Right lobe of liver (tissue), 6 donors: ENCODE measurements at places on chromosomes 2 and 18.

DNA sequence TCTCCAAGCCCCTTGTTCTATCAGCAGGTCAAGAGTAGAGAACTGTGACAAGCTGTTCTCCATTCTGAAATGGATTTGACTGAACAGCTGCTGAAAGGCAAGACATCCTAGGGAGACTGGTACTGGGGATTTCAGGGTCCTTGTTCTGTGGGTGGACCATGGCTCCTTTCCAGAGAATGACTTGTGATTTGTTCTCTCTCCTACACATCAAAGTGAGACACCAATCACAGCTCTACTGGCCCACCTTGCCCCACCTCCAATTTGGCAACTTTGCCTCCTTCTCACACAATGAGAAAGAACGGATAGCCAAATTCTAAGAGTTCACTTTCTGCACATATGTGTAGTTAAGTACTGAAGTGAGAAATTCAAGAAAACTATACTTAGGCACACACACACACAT lies 67.4 kb downstream of the BCL11A start:
- no peak for DNase-seq

GRCh38 chr2:20225294-20226151 lies 593 bp upstream of the SDC1 start:
- DNase-seq, result peak; percentile 92

DNA sequence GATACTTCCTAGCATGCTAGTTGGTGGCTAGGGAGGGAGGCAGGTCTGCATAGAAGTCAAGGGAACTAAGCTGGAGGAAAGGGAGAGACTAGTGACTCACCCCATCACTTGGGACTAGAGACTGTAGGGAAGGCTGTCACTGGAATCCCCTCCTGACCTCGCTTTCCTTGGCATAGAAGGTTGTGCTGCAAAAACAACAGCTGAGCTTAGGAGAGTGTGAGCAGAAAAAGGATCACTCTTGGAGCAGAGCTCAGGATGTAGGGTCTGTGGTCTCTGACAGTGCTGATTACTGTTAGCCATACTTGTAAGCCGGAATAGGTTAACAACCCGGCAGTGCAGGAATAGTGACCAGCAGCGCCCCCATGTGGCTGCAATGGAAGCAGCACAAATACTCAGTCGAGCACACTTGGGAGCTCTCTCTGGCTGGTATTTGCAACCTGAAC lies 66.9 kb upstream of the SMAD2 start:
- no peak for DNase-seq

DNA sequence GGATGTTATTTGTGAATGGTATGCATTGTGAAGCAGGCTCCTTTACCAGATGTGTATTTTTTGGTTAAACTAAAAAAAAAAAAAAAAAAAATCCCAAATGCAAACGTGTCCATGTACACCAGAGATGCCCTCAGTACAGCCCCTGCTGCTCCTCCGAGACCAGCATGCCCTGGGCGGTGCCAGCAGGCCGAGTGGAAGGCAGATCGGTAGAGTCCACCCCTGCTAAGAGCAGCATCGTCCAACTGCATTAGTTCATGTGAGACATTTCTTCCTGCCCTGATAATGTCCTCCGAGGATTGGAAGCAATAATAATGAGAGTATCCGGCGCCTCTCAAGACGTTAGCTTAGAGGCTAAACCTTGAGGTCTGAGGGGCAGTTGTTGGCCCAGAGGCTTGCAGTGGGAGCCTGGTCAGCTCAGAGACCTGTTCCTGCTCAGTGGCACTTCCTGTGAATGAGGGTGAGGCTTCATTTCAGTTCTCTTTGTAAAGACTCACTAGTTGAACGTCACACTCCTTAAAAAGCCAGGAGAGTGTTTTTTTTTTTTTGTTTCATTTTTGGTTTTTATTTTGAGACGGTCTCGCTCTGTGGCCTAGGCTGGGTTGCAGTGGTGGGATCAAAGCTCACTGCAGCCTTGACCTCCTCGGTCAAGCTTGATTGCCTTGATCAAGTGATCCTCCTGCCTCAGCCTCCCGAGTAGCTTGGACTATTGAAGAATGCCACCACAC lies 5.6 kb downstream of the SLC66A3 start:
- DNase-seq, result no peak

DNA sequence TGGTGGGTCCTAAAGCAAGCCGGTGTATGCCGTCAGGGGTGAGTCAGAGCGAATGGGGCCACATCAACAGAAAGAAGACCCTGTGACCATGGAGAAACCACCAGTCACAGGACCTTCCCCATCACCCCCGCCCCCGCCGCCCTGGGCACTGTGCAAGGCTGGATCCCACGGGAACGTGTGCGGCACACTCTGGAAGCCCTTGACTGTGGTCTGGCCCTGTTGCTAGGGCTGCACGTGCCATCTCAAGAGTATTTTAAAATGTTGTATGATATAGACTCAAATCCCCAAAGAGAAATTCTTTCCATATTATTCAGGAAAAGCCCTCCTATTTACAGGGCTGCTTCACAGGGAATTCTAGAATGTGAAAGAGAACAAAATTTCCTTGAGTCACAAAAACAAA lies 174.8 kb downstream of the BCL2 start:
- DNase-seq, result no peak

DNA sequence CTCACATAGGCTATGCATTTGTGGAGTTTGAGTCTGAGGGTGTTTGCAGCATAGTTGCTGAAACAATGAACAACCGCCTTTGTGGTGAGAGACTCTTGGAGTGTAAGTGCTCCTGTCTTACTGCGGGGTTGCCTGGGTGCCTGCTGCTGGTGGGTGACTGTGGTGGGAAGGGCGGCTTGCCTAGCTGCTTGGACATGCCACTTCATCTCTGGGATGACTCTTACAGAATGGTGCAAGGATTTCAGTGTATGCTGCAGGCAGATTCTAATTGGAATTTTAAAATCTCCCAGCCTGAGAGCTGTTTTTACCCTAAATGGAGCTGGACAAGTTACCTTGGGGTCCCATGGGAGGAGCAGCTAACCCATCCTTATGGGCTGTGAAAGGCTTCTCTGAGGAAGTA lies 50.1 kb downstream of the CYP27C1 start:
- DNase-seq, result no peak

GRCh38 chr2:84972207-84972783 lies 1.3 kb downstream of the KCMF1 start:
- no peak for DNase-seq

DNA sequence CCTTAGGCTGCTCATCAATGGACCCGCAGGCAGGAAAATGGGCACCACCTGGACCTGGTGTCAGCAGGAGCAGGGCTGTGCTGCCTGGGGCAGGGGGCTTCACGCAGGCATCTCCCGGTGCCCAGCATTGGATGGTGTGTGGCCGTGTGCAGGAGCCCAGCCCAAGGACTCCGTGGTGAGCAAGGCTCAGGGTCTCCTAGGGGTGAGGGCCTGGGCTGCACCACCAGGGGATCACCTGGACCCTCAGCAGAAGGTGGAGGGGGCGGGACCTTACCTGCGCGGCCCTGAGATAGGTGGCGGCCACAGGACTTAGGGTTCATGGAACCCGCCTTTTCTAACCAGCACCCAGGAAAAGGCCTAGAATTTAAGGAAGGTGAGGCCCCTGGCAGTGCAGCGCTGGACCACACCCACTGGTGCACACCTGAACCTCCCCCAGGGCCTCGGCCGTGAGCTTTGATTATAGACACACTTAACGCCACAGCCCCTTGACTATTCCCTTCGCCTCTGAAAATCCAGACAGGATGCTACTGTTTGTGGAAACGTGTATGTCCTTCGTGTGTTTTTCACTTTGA lies 89.0 kb downstream of the TMEM18 start:
- DNase-seq, result no peak

- no peak for DNase-seq
Observed at GRCh38 chr2:60989259-60989658, 28.3 kb upstream of the PEX13 start.

DNA sequence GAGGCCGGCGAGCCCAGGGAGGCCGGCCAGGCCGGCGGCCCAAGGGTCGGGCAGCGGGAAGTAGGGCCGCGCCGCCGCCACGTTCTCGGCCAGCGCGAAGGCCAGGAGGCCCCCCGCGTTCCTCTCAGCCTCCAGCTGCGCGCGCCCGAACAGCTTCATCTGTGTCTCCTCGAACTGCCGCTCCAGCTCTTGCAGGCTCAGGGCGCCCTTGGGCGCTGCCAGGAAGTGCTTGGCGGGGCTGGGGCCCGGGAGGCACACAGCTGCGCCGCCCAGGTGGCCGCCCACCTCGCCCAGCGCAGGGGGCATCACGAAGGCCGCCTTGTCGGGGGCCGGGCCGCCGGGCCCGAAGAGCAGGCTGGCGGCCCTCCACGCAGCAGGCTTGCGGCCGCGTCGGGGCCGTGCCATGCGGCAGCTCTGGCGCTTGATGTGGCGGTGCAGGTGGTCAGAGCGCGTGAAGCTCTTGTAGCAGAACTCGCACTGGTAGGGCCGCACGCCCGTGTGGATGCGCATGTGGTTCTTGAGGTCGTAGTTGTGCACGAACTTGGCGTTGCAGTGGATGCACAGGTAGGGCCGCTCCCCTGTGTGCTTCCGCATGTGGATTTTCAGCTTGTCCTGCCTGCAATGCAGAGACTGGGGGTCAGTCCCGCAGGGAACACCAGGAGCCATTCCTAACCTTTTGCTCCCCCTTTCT lies 99.0 kb upstream of the SMAD2 start:
- DNase-seq, result no peak

DNA sequence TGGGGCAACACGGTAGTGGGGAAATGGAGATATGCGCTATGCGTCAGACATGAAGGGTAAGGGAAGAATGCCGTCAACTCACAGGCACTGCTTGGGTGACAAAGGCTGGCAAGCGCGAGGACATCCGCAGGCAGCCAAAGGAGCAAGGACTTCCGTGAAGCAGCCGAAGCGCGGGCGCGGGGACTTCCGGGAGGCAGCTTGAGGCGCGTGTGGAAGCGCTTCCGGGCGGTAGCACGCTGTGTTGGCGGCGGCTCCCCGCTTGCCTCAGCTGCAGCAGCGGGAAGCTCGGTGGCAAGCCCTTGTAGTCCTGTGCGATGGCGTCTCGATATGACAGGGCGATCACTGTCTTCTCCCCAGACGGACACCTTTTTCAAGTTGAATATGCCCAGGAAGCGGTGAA lies at the start of gene PSMA8:
PSMA8 (plus strand) TSS at position 218 of the 400 bp plus-strand sequence; CDS start at position 315, 97 bp downstream.
- DNase-seq, result no peak

DNA sequence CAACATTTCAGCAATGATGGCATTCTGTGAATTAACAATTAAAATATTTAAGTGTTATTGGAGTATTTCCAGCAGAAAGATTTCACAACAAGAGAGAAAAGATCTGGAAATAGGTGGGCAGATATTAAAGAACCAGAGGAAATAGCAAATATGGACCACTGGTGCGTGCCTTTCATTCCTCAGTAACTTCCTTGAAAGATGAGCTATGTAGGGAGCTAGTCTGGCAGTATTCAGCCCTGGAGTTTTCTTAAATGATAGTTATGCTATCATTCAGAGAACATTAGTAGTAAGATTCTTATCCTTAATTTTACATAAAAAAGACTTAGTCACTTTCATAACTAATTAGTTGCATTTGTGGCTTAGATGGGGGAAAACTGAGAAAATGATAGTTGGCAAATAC lies 41.5 kb downstream of the TANC1 start:
- no peak for DNase-seq

- DNase-seq, result no peak
Observed at GRCh38 chr2:127673291-127674069, 1.9 kb downstream of the LIMS2 start.

DNA sequence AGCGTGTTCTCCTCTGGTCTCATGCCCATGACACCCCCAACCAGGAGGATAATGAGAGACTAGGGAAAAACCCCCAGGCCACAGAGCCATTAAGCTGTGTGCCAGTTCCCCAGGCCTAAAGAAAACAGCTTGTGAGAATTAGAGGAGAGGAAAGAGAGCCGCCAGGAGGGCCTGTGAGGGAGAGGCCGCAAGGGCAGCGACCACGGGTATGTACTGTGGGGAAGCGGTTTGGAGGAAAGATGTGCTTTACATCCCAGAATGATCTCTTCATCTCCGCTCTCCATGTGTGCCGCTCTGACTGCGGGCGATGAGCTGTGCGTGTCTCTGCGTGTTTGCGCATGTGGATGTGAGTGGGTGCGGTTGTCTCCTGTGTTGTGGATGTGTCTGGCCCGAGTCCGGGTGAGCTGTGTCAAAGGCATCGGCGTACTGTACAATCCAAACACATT lies 82.9 kb downstream of the DYSF start:
- DNase-seq, result no peak

DNA sequence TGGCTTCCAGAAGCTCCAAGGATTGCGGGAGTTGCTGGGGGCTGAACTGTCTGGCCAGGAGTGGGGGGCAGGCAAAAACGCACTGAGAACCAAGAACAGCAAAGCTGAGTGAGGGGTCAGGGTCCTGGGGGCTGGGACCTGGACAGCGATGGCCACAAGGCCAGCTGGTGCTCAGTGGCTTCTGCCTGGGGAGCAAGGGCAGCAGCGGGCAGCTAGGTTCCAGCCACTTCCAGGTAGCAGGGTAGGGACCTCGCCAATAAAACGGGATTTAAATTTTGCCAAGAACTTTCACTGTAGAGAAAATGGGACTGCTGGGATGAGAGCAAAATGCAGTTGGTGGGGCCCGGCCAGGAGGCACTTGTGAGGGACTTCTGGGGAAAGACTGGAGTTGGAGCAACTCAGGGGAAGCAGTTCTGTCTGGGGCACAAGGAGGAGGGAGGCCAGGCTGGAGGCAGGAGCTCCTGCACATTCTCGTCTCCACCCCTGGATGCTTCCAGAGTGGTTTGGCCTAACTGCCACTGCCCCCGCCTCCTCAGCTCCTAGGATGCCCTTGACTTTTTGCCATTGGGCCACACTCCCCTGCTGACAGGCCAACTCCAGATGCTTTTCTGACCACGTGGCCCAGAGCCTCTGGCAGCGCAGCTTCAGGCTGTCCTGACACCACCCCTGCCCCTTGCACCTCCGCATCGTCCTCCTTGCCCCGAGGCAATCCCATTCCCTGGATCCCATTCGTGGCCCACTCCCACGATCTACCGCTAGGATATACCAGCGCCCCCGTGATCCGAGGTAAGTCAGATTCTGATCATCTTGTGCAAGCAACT lies 5.5 kb upstream of the CCDC74A start:
- DNase-seq, result no peak

DNA sequence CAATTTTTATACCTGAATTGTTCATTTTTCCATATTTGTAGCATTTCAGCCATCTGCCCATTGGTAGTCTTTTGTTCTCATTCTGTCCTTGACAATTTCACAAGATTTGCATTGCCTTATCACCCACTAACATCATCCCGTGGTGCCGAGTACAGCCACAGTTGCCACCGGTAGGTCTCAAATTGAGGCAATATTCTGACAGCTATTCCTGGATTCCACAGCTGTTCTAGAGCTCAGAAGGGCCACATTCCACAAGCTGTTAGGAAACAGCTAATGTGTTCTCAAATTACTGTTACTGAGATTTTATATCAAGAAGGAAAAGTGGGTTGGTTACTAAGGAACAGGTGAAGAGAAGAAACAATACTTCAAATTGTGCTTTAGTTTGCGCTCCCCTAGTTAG lies 178.8 kb downstream of the RPRM start:
- DNase-seq, result no peak
